Activated T-helper 1 cell treated with anti-CD3 and anti-CD28 coated beads, Interleukin-12 subunit alpha, Interleukin-12 subunit beta, Interleukin-2, Interleukin-4 antibody, amounts not matched to agents 30 ng/mL and 10 ng/mL and 1 ng/mL, durations not matched to agents 14 hours and 24 hours and 36 hours (primary cell): ENCODE measurements at places on chromosomes 4 and X.

- DNase-seq: no peak
These were observed 127.2 kb upstream of the PABPC4L start for GRCh38 chr4:134328741-134329140.

DNA sequence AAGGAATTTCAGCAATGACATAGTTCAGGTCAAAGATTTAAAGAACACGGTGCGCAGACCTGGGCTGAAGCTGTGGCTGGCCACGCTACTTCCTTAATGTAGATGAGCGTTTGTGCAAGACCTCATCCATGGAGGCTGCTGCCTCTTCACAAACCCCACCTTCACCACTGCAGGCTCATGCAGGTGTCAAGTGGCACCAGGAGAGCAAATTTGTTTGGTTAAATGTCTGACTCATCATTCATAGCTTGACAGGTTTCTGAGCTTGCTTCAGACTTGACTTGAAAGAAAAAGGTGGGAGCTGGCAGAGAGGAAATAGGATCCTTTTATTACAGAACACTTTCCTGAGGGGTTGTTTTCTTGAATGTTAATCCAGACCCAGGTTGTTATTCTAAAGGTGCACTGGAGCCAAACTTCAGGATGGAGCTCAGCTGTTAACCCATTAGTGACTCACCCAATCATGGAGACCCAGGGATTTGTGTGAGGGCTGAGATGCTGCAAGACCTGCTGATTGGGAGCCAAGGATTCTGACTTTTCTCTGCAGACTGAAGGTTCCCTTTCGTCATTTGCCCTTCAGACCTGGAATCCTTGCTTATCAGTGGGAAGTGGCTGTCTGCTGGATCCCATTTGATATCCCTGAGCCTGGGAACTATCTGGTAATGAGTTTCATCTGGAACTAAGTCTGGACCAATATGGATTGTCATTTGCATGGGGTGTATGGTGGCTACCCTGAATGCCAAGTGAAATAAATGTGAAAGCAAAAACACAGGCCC is 315.3 kb downstream of the PTTG2 start:
- no peak for DNase-seq

- no peak for DNase-seq
These were observed 765.0 kb upstream of the DIAPH2 start for GRCh38 chrX:95919605-95920004.

GRCh38 chrX:21779095-21779494 is 21.2 kb upstream of the SMPX start:
- DNase-seq: no peak

DNA sequence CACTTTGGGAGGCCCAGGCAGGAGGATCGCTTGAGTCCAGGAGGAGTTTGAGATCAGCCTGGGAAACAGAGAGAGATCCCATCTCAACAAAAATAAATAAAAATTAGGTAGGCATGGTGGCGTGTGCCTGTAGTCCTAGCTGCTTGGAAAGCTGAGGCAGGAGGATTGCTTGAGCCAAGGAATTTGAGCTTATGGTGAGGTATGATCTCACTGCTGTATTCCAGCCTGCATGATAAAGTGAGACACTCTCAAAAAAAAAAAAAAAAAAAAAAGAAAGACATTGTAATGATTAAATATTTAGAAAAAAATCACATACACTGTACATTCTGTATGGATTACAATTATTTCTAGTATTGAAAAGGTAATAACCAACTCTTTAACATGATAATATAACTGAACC is 87.1 kb downstream of the SLIT2 start:
- no peak for DNase-seq

DNA sequence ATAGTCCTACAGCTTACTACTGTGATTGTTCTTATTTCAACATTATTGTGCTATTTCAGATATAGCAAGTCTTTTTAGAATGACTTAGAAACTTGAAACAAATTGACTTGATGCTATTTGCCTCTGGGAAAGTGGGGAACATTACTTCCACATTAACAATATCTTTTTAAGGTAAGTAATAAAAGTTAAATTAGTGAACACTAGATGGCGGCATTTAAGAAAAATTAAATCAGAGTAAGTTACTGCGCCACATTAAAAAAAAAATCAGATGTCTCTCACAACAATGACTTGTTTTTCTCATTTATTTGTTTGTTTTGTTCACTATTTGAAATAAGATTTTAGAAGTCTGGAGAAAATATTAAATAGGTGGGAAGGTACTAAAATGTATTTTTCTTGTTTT is 1026.9 kb upstream of the SLIT2 start:
- no peak for DNase-seq

GRCh38 chrX:116357329-116357728 is 79.1 kb upstream of the SLC6A14 start:
- no peak for DNase-seq

- DNase-seq: no peak
These were observed 116.2 kb downstream of the SLC2A9 start for GRCh38 chr4:9904976-9905587.

- no peak for DNase-seq
These were observed 429.4 kb upstream of the DIPK2B start for GRCh38 chrX:45630078-45630477.

DNA sequence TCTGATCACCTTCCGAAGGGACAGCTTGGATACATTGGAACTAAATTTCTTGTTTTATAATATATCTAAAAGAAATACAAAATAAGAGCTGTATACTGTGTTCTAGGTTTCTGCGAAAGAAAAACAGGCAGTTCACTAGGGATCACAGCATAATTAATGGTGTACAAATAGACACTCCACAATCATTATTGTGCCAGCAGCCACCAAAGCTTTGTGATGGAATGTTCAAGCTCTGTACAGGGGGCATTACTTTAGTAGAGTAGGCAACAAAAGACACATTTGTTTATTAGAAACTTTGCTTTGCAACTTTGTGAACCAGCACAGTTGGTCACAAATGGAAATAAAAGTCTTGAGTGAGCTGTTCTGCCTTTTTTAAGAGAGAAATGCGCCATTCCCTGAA is 49.3 kb downstream of the SGMS2 start:
- no peak for DNase-seq

DNA sequence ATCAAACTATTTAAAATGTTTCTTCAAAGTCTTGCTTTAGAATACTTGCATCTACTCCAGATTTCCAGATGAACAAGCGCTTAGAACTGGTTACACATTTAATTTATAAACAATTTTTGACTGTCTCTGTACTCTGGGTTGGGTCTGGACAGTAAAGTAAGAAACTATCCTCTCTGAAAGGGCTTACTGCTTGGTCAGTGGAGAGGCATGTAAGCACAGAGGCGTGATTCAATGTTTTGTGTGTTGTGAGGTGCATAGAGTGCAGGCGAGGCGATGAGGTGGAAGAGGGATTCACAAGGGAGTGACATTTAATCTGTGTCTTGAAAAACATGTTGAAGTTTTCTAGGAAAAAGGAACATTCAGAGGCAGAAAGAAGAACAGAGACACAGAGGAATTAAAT is 231.4 kb downstream of the VEGFC start:
- no peak for DNase-seq

GRCh38 chr4:76211769-76212708 is 1.6 kb downstream of the SCARB2 start:
- DNase-seq: no peak

DNA sequence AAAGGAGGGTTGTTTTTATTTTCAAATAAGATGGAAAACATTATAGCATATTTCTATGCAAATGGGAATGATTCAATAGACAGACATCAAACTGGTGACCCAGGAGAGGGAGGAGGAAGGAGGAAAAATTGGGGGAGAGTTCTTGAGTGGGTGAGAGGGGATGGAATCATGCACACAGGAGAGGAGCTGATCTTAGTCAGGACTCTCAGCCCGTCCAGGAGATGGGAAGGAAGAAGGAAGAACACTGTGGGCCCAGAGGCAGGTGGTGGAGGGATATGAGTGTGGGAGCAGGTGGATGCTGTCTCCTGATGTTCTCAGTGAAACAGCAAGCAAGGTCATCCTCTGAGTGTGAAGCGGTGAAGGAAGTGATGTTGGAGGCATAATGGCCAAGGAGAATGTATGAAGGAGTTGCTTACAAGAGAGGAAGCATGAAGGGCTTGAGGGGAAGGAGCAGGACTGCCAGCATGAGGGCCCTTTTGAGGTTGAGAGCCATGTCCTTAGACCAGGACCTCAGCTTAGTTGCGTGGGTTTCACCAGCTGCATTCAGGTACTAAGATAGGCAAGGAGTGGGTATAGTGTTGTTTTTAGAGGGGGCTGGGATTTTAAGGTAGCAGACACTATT is 161.7 kb upstream of the NAP1L5 start:
- no peak for DNase-seq

DNA sequence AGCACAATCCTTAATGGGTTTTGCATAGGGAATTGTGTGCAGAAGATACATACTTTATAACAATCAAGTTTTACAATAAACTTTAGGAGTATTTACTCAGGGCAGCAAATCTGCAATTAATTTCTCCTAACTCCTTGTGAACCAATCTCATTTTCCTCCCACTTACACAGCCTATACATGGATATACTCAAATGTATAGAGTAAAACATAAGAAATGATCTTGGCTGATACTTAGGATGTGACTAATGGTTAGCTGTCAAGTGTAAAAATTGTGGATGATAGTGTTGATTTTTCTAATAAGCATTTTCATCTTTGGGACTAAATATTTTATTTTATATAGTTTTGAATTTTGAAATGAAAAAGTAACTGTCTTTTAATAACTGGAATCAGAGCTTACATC is 759.6 kb downstream of the GRID2 start:
- no peak for DNase-seq

DNA sequence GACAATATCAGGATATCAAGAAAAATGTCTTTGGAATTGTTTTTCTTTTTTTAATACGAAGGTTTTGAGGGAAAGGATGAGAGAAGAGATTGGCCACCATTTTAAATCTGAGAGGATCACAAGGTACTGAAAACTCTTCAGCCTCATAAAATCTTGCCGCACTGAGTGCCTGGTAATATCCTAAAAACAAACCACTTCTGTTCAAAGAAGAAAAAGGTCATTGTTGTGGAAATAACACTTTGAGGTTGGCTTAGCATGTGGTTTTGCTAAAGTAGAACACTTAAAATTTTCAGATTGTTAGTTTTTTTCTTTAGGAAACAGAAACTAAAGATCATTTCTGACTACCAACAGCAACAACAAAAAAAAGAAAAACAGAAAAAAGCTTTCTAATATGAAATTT is 1.0 kb upstream of the CLDN22 start:
- DNase-seq: no peak

DNA sequence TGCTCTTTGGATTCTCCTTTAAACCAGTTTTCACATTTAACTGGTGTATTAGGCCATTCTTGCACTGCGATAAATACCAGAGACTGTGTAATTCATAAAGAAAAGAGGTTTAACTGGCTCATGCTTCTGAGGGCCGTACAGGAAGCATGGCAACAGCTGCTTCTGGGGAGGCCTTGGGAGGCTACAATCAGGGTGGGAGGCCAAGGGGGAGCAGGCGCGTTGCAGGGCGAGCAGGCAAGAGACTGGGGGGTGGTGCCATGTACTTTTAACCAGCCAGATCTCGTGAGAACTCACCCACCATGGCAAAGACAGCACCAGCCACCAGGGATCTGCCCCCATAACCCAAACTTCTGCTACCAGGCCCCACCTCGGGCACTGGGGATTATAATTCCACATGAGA is 38.1 kb downstream of the RNF212 start:
- DNase-seq: no peak

DNA sequence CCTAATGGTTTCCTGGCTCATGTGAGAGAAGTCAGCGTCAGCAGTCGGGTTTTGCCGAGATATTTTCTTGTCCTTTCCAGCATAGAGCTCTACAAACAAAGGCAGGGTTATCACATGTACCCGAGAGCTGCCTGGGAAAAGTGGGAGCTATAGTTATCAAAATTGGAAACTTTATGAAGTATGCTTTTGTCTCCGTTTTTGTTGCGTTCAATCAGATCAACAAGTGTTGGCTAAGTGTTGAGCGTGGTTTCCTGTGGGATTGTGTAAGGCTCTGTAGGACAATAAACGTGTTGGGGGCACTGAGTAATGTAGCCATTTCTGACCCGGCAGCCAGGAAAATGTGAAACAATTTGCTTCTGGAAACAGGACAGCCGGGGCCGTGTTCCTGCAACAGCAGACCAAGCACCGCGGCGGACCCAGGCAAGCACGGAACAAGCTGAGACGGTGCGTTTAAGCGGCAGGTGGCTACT is at the start of gene BMX:
Gene BMX, plus strand, starts transcription at position 311 of the 470 bp plus-strand sequence. CDS start 7,547 bp downstream, outside the sequence.
- DNase-seq: no peak

GRCh38 chr4:104826171-104826570 is 320.5 kb upstream of the TET2 start:
- DNase-seq: no peak

DNA sequence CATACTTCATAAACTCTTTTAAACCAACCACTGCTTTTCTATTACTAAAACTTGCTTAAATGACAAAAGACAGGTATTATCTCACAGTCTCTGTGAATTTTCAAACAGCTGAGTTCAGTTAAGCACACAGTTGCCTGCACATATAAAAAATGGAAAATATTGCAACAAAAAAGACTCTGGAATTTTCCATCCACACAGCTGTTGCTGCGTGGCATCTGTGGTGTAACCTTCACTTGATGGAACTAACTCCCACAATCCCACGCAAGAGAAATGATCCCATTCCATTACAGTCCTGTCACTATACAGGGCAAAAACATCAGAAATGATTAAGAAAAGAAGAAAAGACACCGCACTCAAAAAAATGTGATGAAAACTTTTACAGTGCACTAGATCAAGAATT is 149.8 kb upstream of the TBL1X start:
- DNase-seq: no peak

GRCh38 chr4:10272511-10272910 is 155.9 kb upstream of the WDR1 start:
- DNase-seq: no peak

- DNase-seq: no peak
These were observed 89.4 kb downstream of the GABRB1 start for GRCh38 chr4:47120783-47121182.

DNA sequence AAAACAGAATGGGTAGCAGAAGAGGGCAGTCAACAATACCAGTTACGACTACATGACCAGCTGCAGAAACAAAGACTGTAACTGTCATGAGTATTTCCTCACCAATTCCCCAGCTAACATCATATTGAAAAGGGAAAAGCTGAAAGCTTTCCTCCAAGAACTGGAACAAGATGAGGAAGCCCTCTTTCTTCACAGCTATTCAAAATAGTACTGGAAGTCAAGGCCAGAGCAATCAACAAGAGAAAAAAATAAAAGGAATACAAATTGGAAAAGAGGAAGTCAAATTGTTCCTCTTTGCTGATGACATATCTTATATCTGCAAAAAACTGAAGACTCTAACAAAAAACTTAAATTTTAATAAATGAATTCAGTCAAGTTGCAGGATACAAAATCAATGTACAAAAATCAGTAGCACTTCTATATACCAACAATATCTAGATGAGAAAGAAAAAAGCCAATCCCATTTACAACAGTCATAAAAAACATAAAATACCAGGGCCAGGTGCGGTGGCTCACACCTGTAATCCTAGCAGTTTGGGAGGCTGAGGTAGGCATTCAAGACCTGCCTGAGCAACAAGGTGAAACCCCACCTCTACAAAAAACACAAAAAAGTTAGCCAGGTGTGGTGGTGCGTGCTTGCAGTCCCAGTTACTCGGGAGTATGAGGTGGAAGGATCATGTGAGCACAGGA is 125.4 kb downstream of the ATP8A1 start:
- no peak for DNase-seq

GRCh38 chr4:36349938-36350549 is 68.6 kb downstream of the DTHD1 start:
- no peak for DNase-seq

- no peak for DNase-seq
These were observed 31.7 kb downstream of the RBBP7 start for GRCh38 chrX:16838202-16839066.

GRCh38 chr4:84852081-84852480 is 114.4 kb downstream of the WDFY3 start:
- no peak for DNase-seq
